NCI-H345 (cell line): ENCODE measurements at places on chromosomes 1 and 21.

DNA sequence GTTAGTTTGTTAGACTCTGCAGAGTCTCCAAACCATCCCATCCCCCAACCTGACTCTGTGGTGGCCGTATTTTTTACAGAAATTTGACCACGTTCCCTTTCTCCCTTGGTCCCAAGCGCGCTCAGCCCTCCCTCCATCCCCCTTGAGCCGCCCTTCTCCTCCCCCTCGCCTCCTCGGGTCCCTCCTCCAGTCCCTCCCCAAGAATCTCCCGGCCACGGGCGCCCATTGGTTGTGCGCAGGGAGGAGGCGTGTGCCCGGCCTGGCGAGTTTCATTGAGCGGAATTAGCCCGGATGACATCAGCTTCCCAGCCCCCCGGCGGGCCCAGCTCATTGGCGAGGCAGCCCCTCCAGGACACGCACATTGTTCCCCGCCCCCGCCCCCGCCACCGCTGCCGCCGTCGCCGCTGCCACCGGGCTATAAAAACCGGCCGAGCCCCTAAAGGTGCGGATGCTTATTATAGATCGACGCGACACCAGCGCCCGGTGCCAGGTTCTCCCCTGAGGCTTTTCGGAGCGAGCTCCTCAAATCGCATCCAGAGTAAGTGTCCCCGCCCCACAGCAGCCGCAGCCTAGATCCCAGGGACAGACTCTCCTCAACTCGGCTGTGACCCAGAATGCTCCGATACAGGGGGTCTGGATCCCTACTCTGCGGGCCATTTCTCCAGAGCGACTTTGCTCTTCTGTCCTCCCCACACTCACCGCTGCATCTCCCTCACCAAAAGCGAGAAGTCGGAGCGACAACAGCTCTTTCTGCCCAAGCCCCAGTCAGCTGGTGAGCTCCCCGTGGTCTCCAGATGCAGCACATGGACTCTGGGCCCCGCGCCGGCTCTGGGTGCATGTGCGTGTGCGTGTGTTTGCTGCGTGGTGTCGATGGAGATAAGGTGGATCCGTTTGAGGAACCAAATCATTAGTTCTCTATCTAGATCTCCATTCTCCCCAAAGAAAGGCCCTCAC is at the start of gene OLIG2:
Gene OLIG2, plus strand, starts transcription at position 447 of the 954 bp plus-strand sequence. CDS start 928 bp downstream, outside the sequence.
- peak; percentile 71 for DNase-seq

- DNase-seq = no peak
These were observed 6.8 kb downstream of the ODF2L start for GRCh38 chr1:86389307-86389706.

DNA sequence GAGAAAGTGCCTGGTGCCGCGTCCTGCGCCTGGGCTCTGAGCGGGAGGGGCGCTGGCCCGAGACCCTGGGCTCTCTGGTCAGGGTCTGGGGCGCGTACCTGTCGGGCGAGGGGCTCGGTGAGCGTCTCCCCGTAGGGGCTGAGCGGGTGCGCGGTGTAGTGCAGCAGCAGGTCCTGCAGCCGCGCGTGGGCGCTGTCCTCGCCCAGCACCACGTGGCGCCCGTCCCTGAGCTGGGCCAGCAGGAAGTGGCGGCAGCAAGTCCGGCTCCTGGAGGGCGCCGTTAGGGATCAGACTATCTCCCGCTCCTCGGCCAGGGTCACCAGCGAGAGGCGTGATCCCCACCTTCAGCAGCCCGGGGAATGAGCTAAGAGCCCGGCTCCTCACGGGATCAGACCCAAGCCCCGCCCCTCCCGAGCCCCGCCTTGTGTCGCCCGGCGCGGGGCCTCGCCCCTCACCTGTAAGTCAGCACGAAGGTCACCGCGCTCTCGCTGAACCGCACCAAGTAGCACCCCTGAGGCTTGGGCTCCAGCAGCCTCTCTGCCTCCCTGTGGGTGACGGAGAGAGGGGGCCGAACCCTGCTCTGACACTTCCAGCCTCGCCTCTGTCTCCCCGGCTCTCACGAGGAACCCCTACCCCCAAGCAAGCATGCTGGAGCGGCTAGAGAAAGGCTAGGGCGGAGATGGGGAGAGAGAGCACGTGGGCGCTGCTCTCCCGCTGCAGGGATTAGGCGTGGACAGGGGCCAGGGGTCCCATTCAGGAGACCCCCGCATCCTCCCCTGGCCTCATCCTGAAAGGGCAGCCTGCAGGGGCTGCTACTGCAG is 2.7 kb downstream of the SH2D2A start:
- peak; percentile 30 for DNase-seq

GRCh38 chr1:59163268-59164092 is 133.4 kb upstream of the FGGY start:
- no peak for DNase-seq

DNA sequence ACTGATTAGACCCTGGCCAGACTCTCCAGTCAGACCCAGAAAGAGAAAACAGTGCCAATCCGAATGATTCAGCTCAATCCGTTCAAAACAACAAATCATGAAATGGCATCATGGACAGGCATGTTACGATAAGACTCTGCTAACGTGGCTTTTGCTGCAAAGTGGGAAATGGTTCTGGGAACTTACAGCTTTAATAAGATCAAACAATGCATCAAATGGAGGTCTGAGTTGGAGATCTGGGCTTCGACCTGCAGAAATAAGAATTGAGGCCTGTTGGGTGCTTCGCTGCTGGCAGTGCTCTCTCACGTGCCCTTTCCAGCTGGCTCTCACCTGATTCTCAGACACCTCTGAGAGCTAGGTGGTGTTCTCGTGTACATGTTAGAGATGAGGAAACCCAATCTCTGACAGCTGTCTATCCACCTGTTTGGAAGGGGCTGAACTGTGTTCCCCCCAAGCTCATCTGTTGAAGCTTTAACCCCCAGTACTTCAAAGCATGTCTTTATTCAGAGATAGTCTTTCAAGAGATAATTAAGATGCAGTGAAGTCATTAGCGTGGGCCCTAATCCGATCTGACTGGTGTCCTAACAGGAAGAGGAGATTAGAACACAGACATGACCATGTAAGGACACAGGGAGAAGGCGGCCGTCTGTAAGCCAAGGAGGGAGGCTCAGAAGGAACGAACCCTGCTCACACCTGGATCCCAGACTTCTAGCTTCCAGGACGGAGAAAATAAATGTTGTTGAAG is 45.5 kb upstream of the ETS2 start:
- DNase-seq = no peak

DNA sequence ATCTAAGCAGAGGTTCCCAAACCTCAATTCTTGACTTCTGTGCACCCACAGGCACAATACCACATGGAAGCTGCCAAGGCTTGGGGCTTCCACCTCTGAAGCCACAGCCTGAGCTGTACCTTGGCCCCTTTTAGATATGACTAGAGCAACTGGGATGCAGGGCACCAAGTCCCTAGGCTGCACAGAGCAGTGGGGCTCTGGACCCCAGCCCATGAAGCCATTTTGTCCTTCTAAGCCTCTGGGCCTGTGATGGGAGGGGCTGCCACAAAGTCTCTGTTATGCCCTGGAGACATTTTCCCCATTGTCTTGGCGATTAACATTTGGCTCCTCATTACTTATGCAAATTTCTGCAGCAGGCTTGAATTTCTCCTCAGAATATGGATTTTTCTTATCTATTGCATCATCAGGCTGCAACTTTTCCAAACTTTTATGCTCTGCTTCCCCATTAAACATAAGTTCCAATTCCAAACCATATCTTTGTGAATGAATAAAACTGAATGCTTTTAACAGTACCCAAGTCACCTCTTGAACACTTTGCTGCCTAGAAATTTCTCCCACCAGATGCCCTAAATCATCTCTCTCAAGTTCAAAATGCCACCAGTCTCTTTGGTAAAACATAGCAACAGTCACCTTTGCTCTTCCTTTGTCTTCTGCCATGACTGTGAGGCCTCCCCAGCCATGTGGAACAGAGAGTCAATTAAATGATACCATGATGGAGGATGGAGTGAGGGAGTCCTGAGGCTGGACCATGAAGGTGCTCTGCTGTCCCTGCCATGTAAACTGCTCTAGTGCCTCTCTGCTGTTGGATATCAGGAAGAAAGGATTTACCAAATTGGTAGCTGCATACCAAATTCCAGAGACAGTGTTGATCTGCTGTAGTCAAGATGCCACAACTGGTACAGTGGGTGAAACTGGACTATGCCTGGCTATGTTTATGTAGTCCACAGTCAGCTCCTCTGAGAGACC is 37.6 kb downstream of the RUNX3 start:
- no peak for DNase-seq

GRCh38 chr1:16464917-16465625 is 24.5 kb downstream of the NECAP2 start:
- DNase-seq = no peak

GRCh38 chr1:90622666-90623065 is 94.4 kb downstream of the BARHL2 start:
- DNase-seq = no peak

DNA sequence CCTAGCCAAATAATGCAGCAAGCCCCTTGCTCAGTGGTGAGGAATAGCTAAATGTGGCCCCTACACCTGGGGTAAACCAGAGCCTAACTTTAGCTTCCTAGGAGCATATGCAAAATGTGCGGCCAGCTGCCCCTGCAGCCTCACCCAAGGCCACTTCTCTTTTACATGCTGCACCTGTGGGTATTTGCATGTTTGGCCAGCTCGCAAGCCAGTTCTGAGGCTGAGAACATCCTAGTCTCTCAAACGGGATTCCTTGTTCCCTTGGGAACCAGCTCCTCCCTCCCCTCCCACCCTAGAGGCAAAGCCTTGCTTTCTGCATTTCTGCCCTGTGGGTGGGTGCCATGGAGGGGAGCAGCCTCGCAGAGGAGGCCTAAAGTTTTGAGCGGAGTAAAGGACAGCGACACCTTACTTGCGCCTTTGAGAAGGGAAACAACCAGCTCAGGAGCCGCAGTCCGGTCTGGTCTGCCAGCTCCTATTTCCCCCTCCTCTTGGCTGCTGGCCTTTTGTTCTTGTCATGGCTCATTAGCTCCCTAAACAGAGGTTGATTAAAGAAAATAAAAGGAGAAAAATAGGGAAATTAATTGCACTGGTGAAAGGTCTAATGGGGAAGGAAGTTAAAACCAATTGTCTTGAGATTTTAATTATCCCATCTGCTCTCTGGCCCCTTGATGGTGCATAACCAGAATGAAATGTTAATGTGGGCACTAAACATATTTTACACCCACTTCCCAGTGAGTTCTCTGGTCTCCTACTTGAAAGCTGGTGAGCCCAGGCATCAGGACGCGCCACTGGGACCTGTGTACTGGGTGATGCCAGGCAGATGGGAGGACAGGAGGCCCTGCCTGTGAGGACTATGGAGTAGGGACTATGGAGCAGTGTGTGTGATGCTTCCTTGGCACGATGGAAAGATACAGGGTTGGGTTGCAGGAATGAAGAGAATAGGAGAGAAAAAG is 68.7 kb downstream of the TEX35 start:
- DNase-seq = no peak

DNA sequence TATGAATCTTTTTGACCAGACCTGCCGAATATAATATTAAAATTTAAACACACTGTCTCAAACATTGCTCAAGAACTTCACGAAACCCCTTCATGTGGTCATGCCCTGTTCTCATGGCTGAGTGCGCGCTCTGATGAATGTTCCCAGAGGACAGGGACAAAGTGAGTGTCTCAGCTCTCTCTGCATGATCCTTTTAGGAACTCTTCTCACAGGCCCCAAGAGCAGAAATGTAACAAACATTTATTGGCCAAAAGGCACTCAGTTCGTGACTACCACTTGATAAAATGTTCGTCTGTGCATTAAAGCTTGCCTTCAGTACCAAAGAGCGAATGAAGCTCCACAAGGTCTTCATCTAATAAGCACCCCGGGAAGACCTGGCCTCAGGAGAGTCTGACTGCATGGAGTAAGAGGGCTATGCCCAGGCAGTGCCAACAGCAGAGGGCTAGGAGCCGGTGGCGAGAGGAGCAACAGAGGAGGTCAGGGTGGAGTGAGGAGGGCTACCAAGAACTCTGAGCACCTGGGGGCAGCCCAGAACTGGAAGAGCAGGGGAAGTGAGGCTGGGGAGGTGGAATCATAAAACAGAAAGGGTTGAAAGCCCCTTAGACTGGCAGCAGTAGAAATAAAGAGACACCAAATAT is 171.1 kb downstream of the RHOU start:
- no peak for DNase-seq

GRCh38 chr1:44696789-44697345 is 22.4 kb downstream of the ARMH1 start:
- no peak for DNase-seq

GRCh38 chr1:198530953-198531352 is 9.5 kb downstream of the ATP6V1G3 start:
- peak; percentile 68 for DNase-seq

DNA sequence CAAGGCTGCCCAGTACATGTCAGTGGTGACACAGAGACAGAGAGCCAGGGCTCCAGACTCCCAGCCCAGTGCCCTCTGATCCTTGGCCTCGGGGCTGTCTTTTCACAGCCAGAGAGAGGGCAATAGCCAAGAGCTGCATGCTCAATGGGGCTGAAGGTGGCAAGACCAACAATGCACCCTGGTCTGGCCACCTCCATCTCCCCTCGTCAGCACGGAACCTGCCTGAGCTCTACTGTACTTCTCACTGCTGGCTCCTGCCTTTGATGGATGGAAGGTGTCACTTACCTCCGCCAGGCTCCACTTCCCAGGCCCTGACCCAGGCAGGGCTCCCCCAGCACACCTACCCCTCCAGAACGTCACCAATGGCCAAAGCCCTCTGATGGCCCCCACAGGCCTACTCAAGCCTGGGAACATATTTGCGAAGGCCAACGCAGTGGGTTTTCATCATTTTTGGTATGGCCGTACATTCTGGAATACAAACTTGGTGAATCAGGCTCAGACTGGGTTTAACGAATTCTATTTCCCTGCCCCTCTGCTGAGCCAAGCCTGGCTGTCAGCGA is 88.1 kb downstream of the DMRTB1 start:
- no peak for DNase-seq

DNA sequence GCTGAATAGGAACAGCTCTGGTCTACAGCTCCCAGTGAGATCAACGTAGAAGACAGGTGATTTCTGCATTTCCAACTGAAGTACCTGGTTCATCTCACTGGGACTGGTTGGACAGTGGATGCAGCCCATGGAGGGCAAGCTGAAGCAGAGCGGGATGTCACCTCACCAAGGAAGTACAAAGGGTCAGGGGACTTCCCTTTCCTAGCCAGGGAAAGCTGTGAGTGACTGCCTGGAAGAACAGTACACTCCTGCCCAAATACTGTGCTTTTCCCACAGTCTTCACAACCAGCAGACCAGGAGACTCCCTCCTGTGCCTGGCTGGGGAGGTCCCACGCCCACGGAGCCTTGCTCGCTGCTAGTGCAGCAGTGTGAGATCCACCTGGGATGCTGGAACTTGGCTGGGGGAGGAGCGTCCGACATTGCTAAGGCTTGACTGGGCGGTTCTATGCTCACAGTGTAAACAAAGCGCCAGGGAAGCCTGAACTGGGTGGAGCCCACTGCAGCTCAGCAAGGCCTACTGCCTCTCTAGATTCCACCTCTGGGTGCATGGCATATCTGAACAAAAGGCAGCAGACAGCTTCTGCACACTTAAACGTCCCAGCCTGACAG is 14.7 kb downstream of the CR1L start:
- DNase-seq = peak; percentile 70

- DNase-seq = no peak
These were observed 98.6 kb upstream of the EDN2 start for GRCh38 chr1:41582851-41583657.
